Vagina (tissue), 2 donors: ENCODE measurements at places on chromosomes 3 and 15. TPM values are rescaled to one million over a fixed set of nuclear protein-coding genes. Genes with fewer than 3 reads are reported as not detected.

The DNAJB8 gene
- not detected for total RNA-seq

- DNase-seq: no peak
These were observed 618.5 kb upstream of the BCHE start for GRCh38 chr3:166455744-166456143.

The FANCD2OS gene
- not detected for total RNA-seq

- DNase-seq: no peak
These were observed 5.3 kb upstream of the ZNF445 start for GRCh38 chr3:44482721-44483120.

The SCAMP5 gene
- 6.6 TPM for total RNA-seq

The SEMA3B gene
- 32.9 TPM for total RNA-seq

The NR1I2 gene
- not detected for total RNA-seq

DNA sequence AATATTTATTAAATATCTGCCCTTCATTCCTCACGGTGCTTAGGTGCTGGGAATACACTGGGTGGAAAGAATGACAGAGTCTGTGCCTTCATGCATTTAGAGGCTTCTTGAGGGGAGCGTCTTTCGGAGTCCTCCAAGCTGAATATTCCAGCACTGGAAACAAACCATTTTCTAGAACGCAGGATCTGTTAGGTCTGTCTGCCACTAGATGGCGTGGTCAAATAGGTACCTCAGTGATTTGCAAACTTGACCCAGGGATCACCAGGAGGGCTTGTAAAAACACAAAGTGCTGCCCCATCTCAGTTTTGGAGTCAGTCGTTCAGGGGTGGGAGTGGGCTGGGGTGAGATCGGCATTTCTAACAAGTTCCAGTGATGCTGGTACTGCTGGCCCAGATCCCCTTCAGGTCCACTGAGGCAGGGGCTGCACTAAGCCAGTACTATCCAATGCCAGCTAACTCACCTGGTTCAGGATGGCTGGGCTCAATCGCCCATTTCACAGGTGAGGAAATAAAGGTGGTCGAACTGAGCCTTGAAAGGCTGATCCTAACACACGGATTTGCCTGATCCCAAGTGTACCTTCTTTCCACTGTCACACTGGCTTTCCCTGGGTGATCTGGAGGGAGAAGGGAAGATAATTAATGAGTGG lies 14.8 kb downstream of the ARNT2 start:
- no peak for DNase-seq
